ENCODE measurements at places on chromosomes 1 and 21. TPM values are rescaled to one million over a fixed set of nuclear protein-coding genes. Genes with fewer than 3 reads are reported as not detected.

DNA sequence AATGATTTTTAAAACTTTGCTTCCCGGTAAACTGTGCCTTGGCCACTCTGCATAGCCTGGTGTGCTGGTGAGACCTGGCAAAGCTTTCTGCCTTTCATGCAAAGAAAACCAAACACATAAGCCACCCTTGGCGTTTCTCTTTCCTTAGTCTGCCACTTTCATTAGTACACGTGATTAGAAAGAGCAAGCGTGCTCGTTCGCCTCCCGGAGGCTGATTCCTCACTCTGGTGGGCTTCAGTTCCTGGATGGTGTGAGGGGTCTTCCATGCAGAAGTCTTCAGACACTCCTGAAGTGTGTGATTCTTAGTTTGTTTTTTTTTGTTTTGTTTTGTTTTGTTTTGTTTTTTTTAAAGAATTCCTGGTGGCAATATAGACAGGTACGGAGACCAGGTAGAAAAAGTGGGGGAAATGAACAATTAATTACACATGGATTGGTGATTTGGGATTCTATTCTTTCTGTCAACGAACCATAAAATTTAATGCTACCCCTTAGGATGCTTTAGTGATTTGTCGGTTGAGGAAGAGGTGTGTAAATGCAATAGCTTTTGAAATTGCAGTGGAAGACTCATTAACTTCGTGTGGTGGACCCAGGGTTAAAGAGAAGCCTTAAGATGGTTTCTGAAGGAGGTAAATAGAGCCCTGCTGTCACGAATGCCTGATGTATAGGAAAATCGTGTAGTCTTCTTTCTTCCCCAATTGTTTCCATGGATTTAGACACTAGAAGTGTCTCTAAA lies 2.1 kb downstream of the GALNT2 start:
- peak overlapping the region; percentile 93 for H3K4me3 ChIP-seq
- H3K36me3 ChIP-seq, result no peaks in the 10 kb centered on the region

DNA sequence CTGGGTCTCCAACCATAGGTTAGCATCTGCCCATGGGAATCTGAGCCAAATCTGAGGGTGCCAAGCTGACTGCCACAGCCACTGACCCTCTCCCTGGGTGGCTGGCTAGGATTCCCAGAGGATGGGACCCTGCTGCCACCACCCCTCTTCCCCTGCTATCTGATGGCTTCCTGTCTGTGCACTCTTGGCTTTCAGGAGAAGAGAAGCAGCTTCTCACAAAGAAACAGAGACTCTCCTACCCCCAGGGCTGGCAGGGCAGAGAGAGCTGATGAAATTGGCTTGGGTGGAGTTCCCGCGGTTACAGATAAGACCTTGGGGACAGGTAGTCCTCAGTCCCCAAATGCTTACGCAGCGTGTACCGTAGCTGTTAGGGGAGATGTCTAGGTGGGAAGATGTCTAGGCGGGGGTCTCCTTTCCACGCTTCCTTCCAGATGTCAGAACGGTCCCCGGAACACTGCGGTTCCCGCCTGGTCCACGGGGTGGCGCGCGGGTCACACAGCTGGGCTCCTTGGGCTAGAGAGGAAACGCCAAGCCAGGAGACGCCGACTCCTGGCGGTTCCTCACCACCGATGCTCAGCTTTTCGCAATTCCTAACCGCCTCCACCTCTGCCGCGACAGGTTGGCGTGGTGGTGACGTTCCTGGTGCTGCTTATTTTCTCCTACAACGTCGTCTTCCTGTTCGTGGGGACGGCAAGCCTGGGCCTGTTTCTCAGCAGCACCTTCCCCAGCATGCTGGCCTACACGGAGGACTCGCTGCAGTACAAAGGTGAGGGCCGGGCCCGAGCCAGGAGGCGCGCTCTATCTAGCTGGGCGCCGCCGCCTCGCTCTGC lies 40.1 kb downstream of the ELK4 start:
- DNase-seq, result peak; percentile 87
- H3K27me3 ChIP-seq, result no peaks in the 10 kb centered on the region
- H3K4me1 ChIP-seq, result no peaks in the 10 kb centered on the region
- H3K4me3 ChIP-seq, result peak overlapping the region; percentile 38
- no peaks in the 10 kb centered on the region for H3K36me3 ChIP-seq

DNA sequence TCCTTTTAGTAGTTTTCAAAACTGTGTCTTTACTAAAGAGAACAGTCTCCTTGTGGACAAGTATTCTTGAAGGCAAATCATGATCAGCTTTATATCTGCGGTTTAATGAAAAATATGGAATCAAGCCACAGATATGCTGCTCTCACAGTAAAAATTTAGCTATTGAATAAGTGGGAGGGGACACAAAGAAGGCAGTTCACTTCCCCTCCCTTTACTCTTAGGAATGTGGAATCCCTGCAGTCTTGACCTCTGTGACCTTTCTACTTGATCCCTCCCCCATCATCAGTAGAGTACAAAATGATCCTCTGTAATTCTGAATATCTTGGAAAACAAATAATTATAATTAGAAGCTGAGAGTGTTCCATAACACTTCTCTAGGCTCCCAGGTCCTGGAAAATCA lies 136.7 kb upstream of the HOOK1 start:
- no peak overlapping the region for H3K27ac ChIP-seq
- no peak overlapping the region for H3K4me3 ChIP-seq
- H3K27me3 ChIP-seq, result no peaks in the 10 kb centered on the region
- no peak for DNase-seq
- H3K4me1 ChIP-seq, result no peaks in the 10 kb centered on the region

- H3K4me1 ChIP-seq, result peaks cover 19% of the 10 kb centered on the region
- peak overlapping the region; percentile 93 for H3K27ac ChIP-seq
- no peaks in the 10 kb centered on the region for H3K36me3 ChIP-seq
- DNase-seq, result no peak
- H3K27me3 ChIP-seq, result no peaks in the 10 kb centered on the region
- H3K4me3 ChIP-seq, result peak overlapping the region; percentile 72
Measured at GRCh38 chr1:22452481-22452957, 868 bp downstream of the ZBTB40 start.

Gene ENAH
- total RNA-seq, result 78.0 TPM

Measured in Caco-2 (cell line).